ENCODE measurements at places on chromosomes 13 and 19.

DNA sequence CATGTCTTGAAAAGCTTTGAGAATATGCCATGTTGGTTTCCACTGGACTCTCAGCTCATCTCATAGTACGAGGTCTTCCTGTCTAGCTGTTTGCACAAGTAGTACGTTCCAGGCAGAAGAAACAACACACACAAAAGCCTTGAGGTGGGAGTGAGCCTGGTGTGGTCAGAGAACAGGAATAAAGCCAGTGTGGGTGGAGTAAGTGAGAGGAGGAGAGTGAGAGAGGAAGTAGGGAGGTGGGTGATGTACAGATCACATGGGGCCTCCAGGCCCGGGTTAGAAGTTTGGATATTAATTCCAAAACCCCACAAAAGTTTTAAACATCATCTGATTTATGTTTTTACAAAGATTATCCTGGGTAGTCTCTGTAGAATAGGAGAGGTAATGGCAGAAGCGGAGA lies 230.6 kb downstream of the MTUS2 start:
- DNase-seq, result no peak

GRCh38 chr13:101785858-101786257 lies 333.4 kb downstream of the ITGBL1 start:
- no peak for DNase-seq

DNA sequence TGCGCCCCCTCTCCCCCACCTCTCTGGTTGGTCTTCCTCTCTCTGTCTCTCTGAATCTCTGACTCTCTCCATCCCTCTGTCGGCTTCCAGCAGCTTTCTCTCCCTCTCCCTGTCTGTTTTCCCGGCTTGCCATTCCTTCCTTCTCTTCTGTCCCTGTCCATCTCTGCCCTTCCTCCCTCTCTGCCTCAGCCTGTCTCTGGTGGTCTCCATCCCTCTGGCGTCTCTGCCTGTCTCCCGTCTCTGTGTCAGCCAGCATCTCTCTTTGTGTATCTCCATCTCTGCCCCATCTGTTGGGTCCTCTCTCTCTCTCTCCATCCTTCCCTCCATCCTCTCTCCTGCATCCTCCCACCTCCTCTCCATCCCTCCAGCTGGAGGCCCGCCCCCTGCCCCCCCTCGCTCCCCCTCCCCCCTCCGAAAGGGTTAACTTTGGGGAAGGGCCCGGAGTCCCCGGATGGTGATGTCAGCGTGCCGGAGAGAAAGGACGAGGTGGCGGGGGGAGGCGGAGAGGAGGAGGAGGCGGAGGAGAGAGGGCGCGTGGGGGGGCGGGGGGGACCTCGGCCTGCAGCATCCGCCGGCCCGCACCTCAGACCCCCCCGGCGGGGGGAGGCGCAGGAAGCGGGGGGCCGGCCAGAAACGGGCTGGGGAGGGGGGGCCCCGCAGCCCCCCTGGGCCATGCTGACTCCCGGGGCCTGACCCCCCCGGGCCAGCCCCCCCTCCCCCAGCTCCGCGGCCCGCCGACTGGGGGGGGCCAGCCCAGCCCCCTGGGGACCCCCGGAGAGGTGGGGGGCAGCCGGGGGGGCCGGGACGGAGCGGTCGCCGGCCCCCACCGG lies at the start of gene BRSK1:
Gene BRSK1, plus strand, starts transcription at position 450 of the 830 bp plus-strand sequence. CDS start 446 bp downstream, outside the sequence.
- DNase-seq, result no peak

DNA sequence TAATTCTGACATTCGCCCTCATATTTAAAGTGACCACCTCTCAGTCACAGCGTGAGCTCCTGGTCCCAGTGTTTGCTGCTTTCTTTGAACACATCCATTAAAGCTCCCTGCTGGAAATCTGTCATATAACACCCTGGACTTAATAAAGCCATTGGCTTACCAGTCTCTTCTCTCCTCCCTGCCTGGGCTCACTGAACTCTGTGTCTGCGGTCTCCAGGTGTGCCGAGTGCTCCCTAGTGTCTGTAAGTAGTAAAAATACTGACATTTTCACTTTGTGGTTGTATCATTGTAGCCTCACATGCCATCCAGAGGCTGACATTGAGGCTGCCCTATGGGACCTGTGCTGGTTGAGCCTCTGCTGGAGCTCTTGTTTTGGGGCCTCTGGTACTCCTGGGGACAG lies 2.6 kb upstream of the PSG11 start:
- DNase-seq, result no peak

DNA sequence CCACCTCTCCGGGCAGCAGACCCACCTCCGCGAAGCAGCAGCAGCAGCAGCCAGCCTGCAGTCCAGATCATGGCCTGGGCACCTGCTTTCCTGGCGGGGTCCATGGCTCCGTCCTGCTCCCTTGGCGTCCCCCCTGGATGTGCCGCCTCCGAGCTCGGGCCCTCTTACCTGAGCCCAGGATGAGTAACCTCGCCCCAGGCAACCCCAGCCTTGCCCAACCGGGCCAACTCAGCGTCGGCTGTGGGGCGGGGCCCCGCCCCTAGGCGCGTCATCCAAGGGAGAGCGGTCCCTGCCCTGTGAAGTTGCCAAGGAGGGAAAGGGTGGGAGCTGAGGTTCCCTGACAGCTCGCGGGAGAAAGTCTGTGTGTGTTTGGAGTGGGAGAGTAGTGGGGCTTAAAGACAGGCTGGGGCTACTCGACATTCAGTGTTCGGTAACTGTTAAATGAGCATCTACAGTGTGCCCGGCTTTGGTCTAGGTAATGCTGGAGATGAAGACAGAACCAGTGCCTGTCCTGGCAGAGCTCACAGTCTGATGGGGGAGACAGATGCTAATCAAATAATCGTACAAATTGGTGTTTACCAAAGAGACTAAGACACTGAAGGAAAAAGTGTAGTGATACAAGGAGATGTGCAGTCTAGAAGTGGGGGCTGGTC lies at the start of gene LYPD3:
Gene LYPD3, minus strand, starts transcription at position 141 of the 653 bp plus-strand sequence. Its CDS starts 37 bp downstream, at position 104.
- no peak for DNase-seq

GRCh38 chr19:6532244-6532999 lies 1.6 kb downstream of the TNFSF9 start:
- DNase-seq, result no peak

- no peak for DNase-seq
Observed at GRCh38 chr19:52453324-52454094, at the start of gene ZNF578. Gene ZNF578 (plus strand): TSS chr19:52453553. CDS start chr19:52501846, 48,293 bp downstream.

DNA sequence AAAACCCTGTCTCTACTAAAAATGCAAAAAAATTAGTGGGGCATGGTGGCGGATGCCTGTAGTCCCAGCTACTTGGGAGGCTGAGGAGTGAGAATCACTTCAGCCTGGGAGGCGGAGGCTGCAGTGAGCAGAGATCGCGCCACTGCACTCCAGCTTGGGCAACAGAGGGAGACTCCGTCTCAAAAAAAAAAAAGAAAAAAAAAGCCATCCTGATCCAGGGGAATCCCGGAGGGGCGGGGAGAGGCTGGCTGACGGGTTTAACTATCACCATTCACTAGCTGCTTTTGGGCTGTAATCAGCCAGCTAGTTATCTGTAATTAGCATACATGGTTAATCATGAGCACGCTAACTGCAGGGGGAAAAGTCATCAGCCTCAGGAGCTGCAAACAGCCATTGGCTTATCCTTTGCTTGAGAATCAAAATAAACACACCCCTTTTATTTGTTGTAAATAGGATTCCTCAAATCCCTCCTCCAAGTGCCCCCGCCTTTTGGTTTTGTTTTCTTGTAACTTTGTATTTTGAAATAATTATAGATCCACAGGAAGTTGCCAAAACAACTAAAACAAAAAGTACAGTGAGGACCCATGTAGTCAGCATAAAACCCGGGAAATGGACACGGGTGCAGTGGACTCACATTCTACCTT lies 9.6 kb downstream of the FSD1 start:
- DNase-seq, result no peak

- no peak for DNase-seq
Observed at GRCh38 chr13:24147570-24147963, 13.0 kb upstream of the SPATA13 start.

DNA sequence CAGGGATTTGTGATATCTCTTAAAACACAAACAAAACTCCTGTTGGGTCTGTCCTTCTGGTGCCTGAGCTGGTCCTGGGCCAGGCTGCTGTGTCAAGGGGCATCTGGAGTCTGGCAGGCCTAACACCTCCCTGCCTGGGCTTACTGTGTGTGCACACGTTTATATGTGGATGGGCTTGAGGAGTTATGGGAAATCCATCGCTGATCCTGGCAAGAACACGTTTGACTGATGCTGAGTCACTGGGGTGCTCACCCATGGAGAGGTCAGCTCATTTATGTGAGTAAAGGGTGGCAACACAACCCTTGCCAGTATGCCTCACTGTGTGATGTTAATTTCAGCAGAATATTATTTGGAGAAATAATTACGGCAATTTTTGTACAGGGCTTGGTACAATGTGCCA lies 44.5 kb upstream of the PCDH8 start:
- DNase-seq, result no peak

Data from NCI-H2029 treated with DMSO at 0.1 percent for 48 hours (cell line).